NCI-H82 (cell line): ENCODE measurements at places on chromosomes 16 and 17.
A peak's percentile ranks its signal among the peaks of the same experiment; 100 is the strongest.

DNA sequence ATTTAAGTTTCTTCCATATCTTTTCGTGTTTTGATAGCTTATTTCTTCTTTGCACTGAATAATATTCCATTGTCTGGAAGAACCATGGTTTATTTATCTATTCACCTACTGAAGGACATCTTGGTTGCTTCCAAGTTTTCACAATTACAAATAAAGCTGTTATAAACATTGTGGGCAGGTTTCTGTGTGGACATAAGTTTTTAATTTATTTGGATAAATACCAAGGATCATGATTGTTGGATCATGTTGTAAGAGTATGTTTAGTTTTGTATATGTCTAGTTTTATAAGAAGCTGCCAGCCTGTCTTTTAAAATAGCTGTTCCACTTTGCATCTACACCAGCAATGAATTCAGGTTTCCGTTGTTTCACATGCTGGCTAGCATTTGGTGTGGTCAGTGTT is 339.4 kb downstream of the CDH11 start:
- no peak for DNase-seq

DNA sequence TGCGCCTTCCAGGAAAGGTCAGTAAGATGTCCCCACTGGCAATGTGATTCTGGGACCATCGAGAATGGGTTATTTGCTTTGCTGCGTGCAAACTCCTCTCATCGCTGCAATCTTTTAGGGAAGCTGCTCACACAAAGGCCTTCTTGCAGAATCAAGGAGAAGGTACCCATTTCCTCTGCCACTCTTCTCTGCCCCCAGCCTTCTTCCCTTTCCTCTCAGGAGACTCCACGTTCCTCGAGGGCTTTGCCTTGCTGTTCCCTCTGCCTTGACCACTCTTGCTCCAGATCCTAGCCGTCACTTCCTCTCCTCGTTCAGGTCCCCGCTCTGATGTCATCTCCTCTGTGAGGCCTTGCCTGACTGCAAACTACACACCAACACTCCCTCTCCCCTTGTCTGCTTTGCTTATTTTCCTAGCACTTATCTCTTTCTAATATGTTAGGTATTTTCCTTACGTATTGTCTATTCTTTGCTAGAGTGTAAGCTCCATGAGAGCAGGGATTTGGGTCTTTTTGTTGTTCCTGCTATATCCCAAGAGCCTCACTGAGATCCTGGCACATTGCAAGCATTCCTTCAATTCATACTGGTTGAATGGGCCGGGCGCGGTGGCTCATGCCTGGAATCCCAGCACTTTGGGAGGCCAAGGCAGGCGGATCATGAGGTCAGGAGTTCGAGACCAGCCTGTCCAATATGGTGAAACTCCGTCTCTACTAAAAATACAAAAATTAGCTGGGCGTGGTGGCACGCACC is 5.3 kb upstream of the CRK start:
- no peak for DNase-seq

DNA sequence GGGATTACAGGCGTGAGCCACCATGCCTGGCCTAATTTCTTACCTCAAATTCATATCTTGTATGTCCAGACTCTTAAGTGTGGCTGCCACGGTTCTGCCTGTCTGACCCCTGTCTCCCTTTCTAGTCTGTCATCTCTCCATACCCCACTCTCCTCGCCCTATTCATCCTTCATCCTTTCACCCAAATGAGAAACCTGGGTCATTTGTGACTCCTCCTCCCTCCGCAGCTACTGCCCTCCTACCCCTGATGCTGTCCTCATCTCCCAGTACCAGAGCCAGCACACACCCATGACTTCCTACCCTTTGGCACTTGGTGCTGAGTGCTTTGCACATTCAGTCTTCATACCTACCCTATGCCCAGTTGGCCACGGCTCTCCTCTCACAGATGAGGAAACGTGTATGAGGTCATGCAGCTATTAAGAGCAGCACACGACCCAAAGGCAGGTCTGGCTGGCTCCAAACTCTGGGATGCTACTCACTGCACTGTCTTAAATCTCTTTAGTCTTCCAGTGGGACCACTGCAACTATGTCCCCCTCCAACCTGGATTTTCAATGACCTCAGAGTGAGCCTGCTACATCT is 1.6 kb downstream of the SPATA32 start:
- no peak for DNase-seq

DNA sequence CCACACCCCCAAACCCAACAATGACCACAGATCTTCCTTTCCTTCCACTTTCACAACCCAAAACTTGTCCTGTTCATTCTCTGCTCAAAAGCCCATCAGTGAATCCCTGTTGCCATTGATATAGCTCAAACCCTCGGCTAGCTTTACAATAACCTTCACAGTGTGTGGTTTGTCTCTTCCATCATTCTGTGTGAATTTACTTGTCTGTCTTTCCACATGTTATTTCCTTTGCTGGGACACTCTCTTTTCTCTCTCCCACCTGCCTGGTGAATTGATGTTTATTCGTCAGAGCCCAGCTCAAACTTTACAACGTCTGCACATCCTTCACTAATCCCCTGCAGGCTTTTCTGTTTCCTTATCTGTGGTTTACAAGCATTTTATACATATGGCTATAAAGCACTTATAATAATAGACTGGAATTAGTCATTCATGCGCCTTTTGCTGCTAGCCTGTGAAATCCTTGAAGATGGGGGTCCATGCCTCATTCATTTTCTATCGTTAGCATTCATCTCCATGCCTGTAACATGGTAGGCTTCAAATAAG is 114.4 kb downstream of the CDH13 start:
- DNase-seq, result no peak

- no peak for DNase-seq
Measured at GRCh38 chr17:1347589-1348323, 52.3 kb downstream of the YWHAE start.

DNA sequence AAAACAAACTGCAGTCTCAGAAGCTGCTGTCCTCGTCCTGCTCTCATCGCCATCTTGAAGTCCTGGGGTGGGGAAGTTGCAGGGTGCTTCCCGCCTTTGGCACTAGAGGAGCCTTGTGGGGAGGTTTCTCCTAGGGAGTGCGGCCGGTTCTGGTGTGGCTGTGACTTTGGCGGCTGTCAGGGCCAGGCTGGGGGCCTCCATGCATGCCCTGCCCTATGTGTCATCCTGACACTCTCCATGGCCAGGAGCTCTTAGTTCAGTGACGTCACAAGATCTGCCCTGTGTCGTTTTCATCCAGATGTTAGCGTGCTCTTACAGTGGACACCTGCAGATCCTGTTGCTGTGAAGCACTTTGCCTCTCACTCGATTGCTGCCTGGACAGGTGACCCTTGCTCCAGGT is 49.6 kb downstream of the PLD6 start:
- no peak for DNase-seq

DNA sequence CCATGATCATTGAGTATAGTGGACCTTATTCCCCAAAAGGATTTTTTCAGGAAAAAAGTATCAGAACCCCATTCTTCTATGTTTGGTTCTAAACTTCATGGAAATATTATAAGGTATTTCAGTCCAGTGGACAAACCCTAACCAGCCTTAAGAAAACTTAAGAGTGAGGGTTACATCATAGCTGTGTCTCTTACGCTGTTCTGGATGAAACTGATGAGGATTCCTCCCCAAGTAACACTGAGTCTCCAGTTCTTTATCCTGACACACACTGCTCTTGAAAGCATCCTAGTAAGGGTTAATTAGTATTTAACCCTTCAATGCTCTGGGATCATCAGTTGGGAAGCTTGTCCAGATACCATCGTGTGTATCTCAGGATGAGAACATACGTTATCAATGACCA is 5.0 kb downstream of the LYRM1 start:
- no peak for DNase-seq

DNA sequence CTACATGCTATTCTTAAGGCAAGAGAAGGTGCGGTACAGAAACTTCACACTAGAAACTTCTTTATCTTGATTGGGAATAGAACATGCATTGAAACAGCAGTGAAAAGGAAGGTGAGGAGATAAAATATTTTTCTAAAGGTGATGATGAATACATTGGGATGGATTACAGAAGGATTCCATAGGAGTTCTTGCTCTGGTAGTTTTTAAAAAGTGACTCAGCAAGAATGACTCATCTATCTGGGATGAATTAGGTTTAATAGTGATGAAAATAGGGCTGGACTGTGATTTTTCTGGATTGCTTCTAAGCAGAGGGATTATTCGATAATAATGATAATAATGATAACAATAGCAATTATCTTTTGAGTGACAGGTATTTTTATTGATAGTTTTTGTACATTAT is 65.6 kb upstream of the HS3ST4 start:
- DNase-seq, result no peak

DNA sequence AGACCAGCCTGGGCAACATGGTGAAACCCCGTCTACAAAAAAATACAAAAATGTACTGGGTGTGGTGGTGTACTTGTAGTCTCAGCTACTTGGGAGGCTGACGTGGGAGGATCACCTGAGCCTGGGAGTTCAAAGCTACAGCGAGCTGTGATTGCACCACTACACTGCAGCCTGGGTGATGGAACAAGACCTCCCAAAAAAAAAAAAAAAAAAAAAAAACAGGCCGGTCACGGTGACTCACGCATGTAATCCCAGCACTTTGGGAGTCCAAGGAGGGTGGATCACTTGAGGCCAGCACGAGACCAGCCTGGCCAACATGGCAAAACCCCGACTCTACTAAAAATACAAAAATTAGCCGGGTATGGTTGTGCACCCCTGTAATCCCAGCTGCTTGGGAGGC is 12.7 kb upstream of the APPBP2 start:
- DNase-seq, result no peak

DNA sequence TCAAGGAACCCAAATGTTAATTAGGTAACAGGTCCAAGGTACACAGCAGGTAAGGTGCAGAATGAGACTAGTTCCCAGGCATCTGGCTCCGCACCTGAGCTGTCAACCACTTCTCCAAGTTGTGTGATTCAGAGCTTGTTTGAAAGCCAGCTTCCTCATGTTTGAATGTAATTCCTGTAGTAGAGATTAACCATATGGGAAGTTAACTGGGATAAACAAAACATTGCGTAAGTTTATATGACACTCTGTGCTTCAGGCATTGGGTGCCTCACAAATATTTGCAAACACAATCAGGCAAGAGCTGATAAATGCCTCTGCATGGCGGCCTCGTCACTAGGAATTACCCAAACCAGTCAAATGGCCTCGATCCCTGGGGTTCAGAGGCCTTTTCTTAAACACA is 27.9 kb upstream of the CPHXL start:
- DNase-seq, result no peak

DNA sequence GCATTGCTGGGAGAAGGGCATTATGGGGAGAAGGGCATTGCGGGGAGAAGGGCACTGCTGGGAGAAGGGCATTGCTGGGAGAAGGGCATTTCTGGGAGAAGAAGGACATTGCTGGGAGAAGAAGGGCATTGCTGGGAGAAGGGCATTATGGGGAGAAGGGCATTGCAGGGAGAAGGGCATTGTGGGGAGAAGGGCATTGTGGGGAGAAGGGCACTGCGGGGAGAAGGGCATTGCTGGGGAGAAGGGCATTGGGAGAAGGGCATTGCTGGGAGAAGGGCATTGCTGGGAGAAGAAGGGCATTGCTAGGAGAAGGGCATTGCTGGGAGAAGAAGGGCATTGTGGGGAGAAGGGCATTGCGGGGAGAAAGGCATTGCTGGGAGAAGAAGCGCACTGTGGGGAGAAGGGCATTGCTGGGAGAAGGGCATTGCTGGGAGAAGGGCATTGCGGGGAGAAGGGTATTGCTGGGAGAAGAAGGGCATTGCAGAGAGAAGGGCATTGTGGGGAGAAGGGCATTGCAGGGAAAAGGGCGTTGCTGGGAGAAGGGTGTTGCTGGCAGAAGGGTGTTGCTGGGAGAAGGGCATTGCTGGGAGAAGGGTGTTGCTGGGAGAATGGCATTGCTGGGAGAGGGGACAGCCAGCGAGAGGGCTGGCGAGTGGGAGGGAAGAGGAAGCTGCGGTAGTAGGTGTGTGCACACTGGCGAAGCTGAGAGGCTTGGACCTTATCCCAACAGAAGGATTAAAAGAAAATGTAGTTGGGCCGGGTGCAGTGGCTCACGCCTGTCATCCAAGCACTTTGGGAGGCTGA is 4.6 kb upstream of the PYDC1 start:
- no peak for DNase-seq

DNA sequence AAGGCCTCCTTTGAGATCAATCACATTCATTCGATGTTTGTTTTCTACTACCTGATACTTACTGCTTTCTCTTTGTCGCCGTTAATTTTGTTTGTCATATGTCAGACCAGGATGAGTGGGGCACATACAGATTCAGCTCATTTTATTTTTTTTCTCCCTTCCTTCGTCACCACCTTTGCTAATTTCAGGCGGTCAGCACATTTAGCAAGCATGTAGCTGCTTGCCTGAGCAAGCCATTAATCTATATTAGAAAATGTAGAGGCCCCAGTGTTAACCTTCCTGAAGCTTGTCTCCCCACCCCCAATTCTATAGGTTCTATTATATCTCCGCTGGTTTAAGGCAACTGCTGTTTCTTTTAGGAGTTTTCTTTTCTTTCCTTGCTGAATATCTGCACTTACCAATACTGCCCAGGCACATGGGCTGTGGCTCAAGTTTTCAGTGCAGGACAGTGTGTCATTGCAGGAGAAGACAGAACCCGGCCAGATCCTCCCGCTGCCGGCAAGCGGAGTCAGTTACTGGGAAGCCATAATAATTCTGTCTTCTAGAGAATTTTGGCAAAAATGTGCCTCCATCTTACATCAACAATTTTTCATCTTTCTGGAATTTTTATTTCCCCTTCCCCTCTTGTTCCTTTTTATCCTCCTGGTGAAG is 714.3 kb downstream of the WWOX start:
- no peak for DNase-seq

- no peak for DNase-seq
Measured at GRCh38 chr17:31830971-31831858, 27.8 kb downstream of the COPRS start.

DNA sequence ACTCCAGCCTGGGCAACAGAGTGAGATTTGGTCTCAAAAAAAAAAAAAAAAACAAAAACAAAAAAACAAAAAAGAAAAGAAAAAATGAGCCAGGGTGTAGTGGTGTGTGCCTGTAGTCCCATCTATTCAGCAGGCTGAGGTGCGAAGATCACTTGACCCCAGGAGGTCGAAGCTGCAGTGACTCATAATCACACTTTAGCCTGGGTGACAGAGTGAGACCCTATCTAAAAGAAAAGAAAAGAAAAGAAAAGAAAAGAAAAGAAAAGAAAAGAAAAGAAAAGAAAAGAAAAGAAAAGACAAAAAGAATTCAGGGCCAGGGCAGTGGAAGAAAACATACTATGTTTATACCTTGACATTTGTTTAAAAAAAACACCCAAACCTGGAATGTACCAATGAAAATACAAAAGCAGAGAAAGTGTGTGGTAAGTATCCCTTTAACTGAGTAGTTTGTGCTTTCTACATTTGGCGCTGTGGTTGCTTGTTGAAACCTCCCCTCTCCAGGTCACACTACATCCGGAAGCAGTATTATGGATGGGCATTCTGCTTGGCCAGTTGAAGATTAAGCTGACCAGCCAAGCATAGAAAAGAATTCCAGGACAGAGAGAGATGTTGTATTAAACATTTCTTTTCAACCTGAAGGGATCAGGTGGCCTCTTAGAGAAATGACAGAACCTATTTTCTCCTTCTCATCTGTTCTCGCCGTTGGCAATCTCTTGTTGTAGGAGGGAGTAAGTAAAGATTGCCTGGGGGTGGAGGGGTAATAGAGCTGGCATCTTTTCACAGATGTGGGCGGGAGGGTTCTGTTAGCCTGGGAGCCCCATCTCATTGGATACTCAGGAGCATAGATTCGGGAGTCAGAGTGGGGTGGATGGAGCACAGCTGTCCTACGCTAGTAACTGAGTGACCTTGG is 12.1 kb upstream of the PRKCB start:
- DNase-seq, result no peak

- peak; percentile 66 for DNase-seq
Measured at GRCh38 chr17:7651665-7652387, 1.1 kb downstream of the ATP1B2 start.
